ENCODE measurements at places on chromosomes 11 and 22. TPM values are rescaled to one million over a fixed set of nuclear protein-coding genes. Genes with fewer than 3 reads are reported as not detected.

GRCh38 chr11:105588001-105588400 lies 21.9 kb upstream of the GRIA4 start:
- DNase-seq = no peak

GRCh38 chr11:96147906-96148486 lies 195.0 kb downstream of the MAML2 start:
- DNase-seq = no peak

GRCh38 chr11:73461335-73461840 lies 85.2 kb downstream of the RELT start:
- DNase-seq = no peak

Gene MS4A4A
- not detected for total RNA-seq

Gene CRYBA4
- not detected for total RNA-seq

Gene GPHA2
- not detected for total RNA-seq

Gene OR5M3
- not detected for total RNA-seq

Gene MS4A1
- 0.36 TPM for total RNA-seq

Gene OR2AG1
- not detected for total RNA-seq
